GM13976 (cell line): ENCODE measurements at places on chromosomes 7 and 10.

DNA sequence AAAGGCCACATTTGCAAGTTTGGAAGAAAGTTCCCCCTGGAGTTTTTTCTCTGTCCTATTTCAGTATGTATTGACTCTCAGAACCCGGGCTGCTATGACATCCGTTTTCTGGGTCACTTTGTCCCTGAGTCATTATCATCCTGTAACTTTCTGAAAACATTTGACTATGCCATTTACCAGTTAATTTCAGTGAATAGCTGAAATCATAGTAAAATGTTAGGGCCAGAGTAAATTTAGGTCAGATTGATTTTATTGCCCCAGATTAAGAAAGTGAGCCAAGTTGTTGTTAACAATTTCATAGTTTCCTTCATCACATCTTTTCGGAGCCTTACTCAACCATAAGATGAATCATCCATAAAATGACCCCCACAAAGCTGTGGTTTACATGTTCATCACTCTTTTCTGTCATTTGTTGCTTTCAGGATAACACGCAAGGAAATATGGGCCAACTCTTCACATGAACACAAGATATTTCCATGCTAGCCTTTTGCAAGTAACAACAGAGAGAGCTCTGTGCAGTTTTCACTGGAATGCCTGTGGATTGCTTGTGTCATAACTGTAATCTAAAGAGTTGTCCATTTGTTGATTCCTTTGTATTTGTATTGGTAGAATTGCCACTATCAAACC, 3.9 kb upstream of the MACC1 start:
- DNase-seq = no peak

DNA sequence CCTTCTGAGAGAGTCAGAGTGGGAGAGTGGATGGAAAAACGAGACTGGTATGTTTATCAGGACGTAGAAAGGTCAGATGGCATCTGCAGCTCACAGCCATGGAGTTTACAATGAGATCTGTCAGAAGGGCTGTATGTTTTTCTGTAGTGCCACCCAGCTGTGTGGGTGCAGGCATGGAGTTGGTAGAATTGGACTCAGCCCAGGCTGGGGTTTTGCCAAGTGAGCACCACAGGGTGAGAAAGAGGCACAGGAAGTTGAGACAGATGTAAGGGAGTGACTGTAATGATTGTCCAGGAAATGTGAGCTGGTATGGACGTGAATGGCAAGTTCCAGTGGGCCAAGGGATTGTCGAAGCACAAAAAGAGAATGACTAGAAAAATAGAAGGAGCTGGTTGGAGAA, 9.1 kb upstream of the ZYX start:
- no peak for DNase-seq

DNA sequence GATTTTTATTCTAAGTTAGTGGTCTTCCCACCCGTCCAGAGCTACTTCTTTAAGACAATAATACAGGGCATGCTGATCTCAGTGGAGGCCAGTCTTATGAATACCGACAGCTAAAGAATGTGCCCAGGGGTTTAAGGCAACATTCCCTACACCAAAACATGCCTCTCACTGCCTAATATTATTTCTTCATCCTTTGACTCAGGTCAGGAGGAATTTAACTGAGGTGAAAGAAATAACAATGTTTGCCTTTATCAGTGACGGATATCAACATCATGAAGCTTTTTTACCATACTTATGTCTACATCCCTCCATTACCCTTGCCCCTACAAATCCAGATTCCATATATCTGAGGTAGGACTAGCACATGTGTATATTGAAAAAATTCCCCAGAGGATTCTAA, 33.3 kb upstream of the TES start:
- no peak for DNase-seq

DNA sequence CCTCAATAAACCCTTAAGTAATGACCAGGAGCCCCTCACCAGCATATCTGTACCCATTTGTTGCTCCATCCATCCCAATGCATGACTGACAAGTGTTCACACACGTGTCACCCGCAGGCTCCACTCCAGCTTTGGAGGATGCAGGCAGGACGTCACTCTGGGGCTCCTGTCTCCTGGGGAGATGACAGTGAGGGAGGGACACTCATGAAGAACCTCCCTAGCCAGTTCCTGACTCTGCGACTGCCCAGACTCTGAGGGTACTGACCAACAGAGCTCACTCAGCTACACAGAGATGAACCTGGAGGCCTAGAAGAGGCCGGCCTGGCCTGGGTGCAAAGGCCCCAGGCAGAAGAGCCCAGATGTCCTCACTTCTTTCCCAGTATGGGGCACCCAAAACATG, 135.1 kb upstream of the RET start:
- DNase-seq = peak; percentile 12

GRCh38 chr10:9331583-9332008, 1277.1 kb downstream of the GATA3 start:
- peak; percentile 58 for DNase-seq

- no peak for DNase-seq
Observed at GRCh38 chr10:77163670-77164348, 473.8 kb downstream of the KCNMA1 start.

DNA sequence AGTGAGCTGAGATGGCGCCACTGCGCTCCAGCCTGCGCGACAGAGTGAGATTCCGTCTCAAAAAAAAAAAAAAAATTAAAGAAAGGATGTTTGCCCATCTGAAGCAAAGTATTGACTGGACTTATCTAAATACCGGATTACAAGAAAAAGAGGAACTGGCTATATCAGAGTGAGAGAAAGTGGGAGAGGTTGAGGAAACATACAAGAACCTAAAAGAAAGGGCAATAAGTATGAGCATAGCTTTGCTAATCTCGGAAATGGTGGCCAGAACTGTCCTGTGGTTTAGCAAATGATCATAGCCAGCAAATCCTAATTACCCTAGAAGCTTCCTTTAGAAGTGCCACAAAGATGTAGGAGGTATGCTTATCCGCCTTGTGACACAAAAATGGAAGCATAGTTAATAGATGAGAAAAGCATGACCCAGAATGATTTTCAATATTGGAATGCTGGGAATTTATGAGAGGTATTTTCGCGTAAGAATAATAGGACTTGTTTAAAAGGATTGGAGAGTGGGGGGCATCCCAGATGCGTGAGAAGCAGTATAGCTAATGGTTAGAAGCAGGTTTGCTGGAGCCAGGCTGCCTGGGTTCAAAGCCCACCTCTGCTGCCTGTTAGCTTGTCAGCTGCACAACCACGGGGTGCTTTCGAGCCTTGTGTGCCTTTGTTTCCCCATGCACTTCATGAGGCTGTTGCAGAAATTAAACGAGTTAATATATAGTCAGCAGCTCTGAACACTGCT, 1.2 kb upstream of the GTPBP4 start:
- DNase-seq = no peak

GRCh38 chr10:51879238-51879637, 179.8 kb upstream of the CSTF2T start:
- DNase-seq = peak; percentile 33

- no peak for DNase-seq
Observed at GRCh38 chr7:18962031-18962430, 155.4 kb downstream of the TWIST1 start.

GRCh38 chr7:53984776-53985175, 557.4 kb upstream of the VSTM2A start:
- DNase-seq = no peak

- DNase-seq = no peak
Observed at GRCh38 chr10:86168256-86168655, 198.3 kb downstream of the GRID1 start.

DNA sequence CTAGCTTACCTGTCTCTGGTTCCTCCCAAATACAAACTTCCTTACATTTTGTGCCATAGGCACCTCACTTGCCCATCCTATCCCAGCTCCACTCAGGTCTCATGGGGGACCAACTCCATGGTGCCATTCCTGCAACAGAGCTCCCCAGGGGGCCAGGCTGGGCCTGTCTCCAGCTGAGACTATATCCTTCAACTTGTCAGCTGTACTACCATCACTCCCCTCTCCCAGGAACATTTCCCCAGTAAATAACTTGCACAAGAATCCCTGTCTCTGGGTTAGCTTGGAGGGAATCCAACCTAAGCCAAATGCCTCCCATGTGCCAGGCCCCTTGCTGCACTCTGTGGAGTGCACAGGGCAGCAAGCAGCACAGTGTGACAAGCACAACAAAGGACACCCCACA, 33.2 kb downstream of the FRMPD2 start:
- no peak for DNase-seq

GRCh38 chr10:110415809-110416208, 81.9 kb upstream of the DUSP5 start:
- DNase-seq = no peak

GRCh38 chr7:106597014-106597413, 63.9 kb downstream of the CCDC71L start:
- no peak for DNase-seq

- DNase-seq = no peak
Observed at GRCh38 chr10:123284022-123284421, 129.8 kb downstream of the BUB3 start.

GRCh38 chr10:34739915-34740314, 75.2 kb downstream of the PARD3 start:
- DNase-seq = no peak

- no peak for DNase-seq
Observed at GRCh38 chr7:74568658-74569057, 88.9 kb upstream of the GTF2I start.

- DNase-seq = no peak
Observed at GRCh38 chr7:86664991-86665390, 21.3 kb downstream of the GRM3 start.

GRCh38 chr7:39952374-39952773, 2.3 kb downstream of the CDK13 start:
- no peak for DNase-seq

- DNase-seq = no peak
Observed at GRCh38 chr7:97224316-97224715, 106.8 kb downstream of the SDHAF3 start.

DNA sequence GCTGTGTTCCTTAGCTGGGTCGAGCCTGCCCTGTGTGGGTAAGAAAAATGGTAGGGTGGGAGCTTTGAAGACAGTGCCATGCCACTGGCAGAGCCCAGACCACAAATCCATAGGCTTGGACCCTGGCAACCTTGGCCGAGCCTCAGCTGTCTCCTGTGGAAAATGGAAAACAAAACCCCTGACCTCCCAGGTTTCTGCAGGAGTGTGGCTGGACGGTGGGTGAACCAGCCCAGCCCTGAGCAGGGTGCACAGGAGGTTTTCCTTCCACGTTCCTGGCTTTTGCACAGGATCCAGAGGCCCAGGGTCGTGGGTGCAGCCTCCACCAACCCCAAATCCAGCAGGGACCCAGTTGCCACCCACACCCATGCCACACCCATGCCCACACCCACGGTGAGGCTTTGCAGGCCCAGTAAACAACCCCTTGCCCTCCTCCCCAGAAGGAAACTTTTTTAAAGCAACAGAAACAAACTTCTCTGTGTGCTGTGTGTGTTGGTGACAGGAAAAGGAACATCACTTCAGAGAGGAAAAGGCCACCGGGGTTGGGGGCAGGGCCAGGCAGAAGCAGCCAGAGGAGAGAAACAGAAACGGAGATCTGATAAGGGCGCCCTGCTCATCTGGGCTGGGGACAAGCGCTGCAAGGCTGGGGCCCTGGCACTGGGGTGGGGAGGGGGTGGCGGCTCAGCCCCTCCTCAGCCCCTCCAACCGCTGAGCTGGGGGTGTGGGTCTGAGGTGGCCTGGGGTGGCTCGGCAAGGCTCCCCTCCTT, 20.7 kb upstream of the ZMIZ1 start:
- DNase-seq = no peak

GRCh38 chr10:5469353-5470061, 29.9 kb downstream of the CALML5 start:
- DNase-seq = no peak

GRCh38 chr7:109950821-109951564, 1139.9 kb upstream of the LRRN3 start:
- DNase-seq = no peak

GRCh38 chr7:157318015-157318706, 18.6 kb upstream of the DNAJB6 start:
- DNase-seq = peak; percentile 74

GRCh38 chr10:28709001-28709710, 31.8 kb downstream of the BAMBI start:
- no peak for DNase-seq

DNA sequence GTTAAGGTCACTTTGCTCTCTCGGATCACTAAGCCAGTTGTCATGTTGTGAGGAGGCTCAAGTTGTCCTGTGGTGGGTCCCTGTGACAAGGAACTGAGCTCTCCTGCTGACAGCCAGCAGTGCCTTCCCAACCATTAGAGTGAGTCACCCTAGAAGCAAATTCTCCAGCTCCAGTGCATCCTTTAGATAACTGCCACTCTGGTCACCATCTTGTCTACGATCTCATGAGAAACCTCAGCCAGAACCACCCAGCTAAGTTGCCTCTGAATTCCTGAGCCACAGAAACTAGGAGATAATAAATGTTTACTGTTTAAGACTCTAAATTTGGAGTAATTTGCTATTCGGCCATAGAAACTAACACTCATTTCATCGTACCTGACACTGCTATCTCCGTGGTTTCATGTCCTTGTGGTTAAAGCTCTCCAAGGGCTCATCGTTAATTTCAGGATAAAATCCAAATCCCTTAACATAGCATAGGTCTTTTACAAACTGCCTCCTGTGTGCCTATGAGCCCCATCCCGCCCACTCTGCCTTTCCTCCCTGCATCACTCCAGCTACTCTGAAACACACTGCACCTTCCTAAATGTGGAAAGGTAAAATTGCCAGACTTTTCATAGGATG, 56.5 kb upstream of the WIPF3 start:
- no peak for DNase-seq

GRCh38 chr10:91909117-91909677, at the start of gene FGFBP3:
Gene FGFBP3 (minus strand): TSS chr10:91909486. CDS start chr10:91908969, 517 bp downstream.
- peak; percentile 35 for DNase-seq

- DNase-seq = no peak
Observed at GRCh38 chr7:98997846-98998245, 119.5 kb downstream of the TRRAP start.

DNA sequence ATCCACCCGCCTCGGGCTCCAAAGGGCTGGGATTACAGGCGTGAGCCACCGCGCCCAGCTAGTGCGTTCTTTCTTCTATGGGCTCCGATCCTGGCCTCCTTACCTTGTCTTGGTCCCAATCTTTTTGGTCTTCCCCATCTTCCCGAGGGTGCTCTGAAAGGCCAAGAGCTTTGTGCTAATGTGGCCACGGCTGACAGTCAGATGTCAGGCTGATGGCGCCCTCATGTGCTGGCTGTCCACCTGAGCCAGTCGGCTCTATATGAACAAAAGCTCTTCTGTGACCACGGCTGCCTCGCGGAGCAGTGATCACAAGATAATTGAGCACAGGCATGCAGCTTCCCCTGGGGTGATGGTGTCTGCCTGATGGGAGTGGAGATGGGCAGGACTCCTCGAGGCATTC, 11.0 kb upstream of the AHCYL2 start:
- peak; percentile 67 for DNase-seq

DNA sequence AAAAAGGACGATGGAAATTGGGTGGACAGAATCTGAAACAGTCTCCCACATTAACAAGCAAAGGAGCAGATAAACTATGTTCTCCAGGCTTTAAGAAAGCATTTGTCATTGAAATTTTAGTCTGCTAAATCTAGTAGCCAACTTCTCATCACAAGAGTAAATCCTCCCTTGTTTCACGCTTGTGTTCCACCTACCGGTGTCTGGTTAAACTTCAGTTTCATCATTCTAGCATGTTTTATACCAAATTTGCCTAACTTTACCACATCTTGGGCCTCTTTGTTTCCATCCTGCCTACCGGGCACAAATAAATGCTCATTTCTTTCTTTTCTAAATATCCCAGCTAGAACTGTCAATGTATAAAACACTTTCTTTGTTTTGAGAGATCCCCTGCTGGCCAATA, 5.8 kb downstream of the LIPA start:
- DNase-seq = peak; percentile 58
